ENCODE measurements at places on chromosomes 7 and 10.

DNA sequence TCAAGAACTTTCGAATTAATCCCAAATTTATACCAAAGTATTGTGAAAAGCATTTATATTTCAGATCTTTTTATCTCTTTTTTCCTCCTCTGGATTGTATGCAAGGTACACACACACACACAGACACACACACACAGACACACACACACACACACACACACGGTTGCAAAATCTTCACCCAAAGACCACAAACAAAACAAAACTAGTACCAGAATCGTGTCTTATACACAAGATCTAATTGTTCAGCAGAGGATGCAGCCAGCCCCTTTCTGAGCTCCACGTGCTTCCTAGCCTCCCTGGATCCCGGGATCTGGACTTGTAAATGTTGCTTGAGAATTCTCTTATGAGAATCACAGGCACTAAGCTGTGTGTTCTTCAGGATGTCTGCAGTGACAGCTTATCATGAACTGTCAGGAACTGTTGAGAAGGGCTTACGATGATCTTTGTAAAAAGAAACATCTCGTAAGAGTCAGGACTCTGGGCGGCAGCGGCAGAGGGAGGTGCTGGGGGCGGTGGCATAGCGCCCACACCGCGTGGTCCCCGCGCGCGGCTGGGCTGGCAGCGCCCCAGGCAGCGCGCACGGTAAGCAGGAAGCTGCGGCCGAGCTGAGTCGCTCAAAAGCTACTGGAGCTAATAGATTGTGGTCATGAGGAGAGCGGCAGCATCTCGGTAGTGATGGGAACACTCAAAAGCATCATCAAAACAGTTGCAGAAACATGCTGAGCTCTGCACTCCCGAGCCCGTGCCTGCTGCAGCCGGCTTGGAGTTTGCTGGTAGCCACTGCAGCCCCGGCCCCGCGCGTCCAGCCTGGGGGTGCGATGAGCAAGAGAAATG is 277.6 kb downstream of the GATA3 start:
- DNase-seq: peak; percentile 77

GRCh38 chr10:69783515-69783914 is 18.2 kb upstream of the COL13A1 start:
- DNase-seq: no peak

DNA sequence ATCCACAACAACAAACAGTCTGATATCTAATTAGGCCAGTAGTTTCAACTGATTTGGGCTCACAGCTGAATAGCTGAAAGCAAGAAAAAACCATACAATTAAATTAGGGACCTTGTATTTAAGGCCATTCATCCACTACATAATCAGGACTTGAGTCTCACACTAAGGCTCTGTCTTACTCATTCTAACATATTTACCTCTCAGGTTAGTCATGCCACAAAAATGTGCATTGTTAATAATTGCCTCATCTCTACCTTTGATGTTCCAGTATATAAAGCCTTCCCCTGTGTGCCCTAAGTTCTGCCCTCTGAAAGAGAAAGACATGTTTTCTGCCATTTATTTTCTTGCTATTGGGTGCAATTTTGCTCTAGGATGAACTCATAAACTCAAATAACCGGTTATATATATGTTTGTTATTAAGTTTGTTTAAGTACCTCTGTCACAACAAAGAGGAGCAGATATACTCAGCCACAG is 5.3 kb upstream of the C1GALT1 start:
- no peak for DNase-seq

DNA sequence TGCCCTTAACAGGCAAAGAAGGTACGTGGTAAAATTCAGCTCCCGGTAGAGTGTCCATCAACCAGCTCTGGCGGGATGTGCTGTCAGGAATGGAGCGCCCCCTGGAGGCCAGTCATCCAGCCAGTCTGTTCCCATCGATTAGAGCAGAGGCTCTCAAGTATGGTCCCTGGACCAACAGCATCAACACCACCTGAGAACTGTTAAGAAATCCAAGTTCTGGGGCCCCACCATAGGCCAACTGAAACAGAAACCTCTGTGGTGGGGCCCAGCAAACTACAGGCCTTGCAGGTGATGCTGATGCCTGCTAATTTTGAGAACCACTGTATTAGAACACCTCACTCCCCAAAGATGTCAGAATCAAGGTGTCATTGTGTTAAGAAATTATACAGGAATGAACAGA is 109.2 kb downstream of the DPY19L1 start:
- DNase-seq: peak; percentile 62

GRCh38 chr7:26420422-26421019 is 128.9 kb downstream of the SNX10 start:
- no peak for DNase-seq

GRCh38 chr7:87944547-87944946 is 10.5 kb downstream of the ADAM22 start:
- DNase-seq: no peak

GRCh38 chr7:132140341-132140740 is 435.9 kb downstream of the PLXNA4 start:
- no peak for DNase-seq

DNA sequence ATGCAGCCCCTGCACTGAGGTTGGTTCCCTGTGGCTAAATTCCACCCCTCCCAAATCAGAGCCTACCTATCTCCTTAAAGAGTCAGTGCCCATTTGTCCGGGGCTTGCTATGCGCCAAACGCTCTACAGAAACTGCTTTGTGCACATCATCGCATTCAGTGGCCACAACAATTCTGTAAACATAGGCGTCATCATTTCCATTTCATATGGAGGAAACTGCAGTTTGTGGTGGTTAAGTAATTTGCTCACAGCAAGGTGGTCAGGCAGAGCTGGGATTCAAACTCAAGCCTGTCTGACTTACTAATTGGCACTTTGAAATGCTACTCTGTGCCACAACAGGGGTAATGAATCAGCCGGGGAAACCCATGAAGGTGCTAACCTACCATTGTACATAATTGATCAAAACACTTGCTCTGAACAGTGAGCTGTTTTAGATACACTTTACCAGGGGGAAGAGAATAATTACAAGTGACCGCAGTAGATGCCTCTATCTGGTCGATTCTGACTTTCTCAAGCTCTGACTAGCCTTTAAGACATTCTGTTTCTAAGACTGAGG is 775.5 kb downstream of the LRMDA start:
- no peak for DNase-seq

DNA sequence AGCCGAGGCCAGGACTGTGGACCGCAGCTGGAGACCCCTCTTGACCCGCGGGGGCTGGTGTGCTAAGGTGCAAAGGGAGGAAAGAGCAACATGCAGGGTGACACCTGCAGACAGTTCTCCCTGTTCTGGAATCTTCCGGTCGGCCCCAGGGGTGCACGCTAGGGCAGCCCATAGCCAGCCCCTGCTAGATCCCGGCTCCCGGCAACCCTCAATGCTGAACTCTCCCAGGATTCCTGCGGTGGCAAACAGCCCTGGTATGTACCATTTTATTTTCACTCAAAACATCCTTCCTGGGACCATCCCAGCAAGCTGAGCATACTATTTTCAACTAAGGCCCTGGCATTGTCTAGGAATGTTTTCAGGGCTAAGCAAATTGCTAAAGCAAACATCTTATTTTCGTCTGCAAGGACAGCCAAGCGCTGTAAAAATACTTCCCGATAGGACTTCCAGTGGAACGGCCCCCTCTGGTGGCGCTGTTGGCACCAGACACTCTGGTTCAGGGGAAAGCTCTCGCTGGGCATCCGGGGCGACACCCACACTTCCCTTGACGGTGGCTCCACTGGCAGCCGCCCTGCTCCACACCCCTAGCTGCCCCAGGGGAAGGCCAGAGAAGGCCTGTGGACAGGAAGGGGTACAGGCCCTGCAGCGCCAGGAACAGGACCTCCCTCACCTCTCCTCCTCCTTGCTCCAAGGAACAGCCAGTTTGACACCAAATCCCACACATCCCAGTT is 99.4 kb downstream of the CTBP2 start:
- peak; percentile 62 for DNase-seq

DNA sequence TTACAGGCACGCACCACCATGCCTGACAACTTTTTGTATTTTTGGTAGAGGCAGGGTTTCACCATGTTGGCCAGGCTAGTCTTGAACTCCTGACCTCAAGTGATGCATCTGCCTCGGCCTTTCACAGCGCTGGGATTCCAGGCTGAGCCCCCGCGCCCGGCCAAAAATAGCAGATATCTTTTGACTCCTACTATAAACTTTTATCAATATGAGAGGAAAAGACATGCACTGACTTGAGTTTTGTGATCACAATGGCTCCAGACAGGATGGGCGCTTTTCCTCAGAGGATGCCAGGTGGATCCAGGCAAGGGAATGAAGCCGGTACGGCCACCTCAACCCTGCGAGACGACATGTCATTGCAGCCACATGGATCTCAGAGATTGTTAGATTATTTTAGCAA is 123.9 kb downstream of the DNAJB6 start:
- DNase-seq: no peak

DNA sequence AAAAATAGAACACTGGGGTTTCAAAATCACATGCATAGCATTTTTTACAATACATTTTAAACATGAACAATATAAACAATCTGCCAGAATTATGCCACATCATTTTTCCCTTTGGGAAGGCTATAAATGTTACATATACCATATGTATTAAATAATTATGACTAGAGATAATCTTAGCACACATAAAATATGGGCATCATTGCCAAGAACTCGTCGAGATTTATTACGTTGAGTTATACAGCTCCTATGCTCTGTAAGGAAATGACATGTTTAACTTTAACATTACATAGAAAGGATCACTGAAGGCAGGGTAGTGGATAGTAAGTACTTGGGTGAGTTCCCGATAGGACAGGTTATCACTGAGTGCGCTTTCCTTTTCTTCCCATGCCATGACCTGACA is 267.8 kb downstream of the PARD3 start:
- no peak for DNase-seq

DNA sequence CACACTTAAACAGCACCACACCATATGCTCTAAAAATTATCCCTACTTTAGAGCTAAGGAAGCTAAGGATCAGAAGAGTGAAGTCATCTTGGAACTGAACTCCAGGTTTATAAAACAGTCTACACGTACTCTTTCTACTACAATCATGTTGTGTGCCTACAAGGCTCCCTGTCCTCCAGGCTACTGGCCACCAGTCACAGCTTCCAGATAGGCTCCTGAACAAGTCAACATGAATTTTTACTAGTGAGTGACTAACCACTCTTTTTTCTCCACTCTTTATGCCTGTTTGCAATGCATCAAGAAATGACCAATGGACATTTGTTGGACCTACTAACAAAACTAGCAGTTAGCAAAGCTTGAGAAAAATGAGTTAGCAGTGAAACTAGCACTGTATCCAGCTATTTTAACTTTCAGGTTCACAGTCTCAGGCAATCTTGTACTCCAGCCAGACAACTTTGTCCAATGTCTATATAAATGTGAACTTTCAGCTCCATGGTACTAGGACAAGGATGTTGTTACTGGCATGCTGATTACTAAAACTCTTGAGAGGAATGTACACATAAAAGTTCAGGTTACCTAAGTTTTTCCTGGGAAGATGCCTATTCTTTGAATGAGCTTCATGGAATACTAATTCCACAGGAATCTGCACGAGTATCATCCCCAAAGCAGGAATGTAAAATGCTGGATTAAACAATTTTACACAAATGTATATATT is 180.0 kb downstream of the BTAF1 start:
- DNase-seq: no peak

- peak; percentile 2 for DNase-seq
Observed at GRCh38 chr10:19815036-19815730, 1.0 kb upstream of the PLXDC2 start.

GRCh38 chr10:72334825-72335393 is 19.8 kb downstream of the DNAJB12 start:
- peak; percentile 91 for DNase-seq

DNA sequence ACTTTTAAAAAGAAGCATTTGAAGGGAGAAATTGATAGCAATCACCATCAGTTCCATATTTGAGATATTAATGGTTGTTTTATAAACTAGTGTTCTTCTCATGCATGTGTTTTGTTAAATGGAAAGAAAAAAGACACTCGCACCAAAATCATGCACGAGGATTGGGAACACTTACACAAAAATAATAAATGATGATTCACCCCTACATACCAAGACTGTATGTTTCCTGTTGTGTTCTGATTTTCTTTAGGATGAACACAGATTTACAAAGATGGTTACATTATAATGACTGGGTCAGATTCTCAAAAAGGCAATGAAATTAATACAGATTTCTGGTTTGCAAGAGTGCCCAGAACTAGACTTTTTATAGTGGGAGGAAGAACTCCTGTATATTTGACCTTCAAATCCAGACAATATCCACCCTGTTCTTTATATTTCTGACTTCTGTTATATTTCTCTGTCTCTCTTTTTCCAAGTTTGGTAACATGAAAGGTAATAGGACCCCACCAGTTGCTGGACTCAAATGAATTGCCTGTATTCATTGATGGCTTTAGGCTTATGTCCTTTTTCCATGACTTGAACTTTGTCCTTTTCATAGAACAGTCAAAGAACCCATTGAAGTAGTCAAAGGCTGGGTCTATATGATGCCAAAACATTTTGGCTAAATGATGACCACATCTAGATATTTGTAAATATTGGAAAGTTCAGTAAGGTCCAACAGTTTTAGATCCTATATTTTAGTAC is 54.4 kb downstream of the SEMA3A start:
- no peak for DNase-seq

GRCh38 chr7:85520175-85520574 is 333.3 kb upstream of the SEMA3D start:
- DNase-seq: no peak

GRCh38 chr7:7183838-7184463 is 1.6 kb downstream of the C1GALT1 start:
- DNase-seq: no peak

- DNase-seq: no peak
Observed at GRCh38 chr10:95404864-95405263, 114.1 kb upstream of the PDLIM1 start.

- peak; percentile 81 for DNase-seq
Observed at GRCh38 chr10:27360581-27361172, 120.1 kb upstream of the ACBD5 start.

DNA sequence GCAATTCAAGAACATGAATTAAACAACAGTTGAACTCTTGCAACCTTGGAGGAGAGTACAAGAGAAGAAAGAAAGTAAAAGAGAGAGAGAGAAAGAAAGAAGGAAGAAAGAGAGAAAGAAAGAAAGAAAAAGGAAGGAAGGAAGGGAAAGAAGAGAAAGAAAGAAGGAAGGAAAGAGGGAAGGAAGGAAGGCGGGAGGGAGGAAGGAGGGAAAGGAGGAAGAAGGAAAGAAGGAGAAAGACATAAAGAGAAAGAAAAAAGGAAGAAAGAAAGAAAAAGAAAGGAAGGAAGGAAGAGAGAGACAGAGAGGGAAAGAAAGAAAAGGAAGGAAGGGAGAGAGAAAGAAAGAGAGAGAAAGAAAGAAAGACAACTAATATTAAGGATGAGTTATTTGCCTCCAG is 1106.7 kb downstream of the TYW1 start:
- DNase-seq: no peak

All from activated naive CD8-positive, alpha-beta T cell treated with anti-CD3 and anti-CD28 coated beads, Interleukin-2, amount 50 U/mL, for 24 hours (primary cell).